Stimulated activated CD8-positive, alpha-beta memory T cell treated with anti-CD3 and anti-CD28 coated beads, Interleukin-4, amount 100 ng/mL, for 4 hours (primary cell): ENCODE measurements at places on chromosomes 5 and 9.

DNA sequence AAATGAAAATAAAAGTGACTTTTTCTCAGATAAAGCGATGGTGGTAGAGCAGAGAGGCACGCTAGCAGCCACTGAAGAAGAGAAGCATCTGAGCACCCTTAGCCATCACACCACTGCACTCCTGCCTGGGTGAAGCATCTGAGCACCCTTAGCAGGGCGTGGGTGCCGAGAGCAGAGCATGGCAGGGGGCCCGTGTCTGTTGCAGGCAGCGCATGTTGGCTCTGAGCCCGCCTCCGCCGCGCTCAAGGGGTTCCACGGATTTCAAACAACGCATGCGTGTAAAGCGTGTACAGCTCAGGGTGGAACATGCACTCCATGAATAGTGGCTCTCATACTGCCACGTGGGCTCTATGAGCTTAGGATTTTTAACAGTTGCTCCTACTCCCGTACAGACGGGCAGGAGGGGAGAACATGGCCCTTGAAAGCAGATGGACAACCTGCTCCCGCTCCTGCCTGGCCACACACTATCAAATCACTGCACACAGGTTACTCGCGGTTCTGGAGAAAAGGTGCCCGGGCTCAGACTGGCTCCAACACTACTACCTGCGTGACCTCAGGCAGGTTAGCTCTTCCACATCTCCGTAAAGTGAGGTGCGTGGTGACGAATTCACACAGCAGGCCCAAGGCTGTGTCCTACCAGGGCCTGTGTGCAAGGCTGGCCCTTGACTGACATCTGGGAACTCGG lies 12.1 kb downstream of the LRRC14B start:
- no peak for DNase-seq

- no peak for DNase-seq
Measured at GRCh38 chr5:31574772-31575171, 42.7 kb downstream of the C5orf22 start.

DNA sequence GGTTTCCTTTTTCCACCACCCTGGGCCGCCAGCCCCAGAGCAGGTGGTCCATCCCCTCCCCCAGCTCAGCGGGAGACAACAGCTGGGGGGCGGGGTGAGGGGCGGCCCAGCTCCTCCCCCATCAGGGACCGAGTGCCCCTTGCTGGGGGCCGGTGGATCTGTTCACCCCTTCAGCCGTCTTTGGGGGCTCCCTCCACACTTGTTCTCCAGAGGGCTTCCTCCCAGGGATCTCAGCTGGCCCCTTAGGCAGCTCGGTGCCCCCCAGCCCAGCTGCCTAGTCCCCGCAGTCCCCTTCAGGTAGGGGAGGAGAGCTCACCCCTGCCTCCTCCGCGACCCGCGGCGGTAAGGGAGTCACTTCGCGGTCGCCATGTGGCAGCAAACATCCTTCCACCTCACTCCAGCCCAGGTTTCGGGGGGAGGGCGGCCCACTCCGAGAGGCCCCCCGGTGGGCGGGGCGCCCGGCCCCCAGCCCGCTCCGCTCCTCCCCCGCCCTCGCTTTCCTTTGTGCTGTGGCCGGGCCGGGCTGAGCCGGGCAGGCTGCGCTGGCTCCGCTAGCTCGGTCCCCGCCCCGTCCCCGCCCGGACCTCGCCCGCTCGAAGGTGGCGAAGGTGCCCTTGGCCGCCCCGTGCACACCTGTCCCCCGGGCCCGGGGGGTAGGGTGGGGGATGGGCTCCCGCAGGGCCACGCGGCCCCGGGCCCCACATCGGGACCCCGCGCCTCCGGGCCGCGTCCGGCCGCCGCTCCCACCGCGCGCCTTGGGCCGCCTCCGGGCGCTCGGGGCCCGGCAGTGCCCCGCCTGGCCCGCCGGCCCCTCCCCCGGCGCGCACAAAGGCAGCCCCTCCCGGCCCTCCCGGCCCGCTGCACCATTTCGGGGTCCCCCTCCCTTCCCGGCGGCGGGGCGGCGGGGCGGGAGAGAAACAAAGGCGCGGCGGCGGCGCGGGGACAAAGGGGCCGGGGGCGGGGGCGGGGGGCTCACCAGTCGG lies 683 bp downstream of the DBN1 start:
- DNase-seq = peak; percentile 67

DNA sequence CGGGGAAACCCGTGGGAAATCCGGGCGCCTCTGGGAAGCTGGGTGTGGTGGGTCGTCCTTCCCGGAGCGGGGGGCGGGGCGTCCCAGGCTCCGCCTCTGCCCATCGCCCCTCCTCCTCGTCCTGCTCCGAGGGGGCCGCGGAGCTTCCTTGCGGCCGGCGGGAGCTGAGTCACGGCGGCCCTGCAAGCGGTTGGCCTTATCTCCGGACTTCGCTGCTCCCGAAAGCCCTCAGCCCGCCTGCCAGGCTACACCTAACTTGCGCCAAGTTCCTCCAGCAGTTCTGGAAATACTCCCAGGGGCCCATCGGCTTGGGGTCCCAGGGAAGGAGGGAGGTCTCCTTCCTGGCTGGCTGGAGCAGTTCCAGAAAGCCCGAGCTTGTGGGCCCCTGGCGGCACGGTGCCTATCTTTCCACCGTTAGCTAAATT lies 54.1 kb upstream of the CDKN2AIPNL start:
- peak; percentile 13 for DNase-seq

DNA sequence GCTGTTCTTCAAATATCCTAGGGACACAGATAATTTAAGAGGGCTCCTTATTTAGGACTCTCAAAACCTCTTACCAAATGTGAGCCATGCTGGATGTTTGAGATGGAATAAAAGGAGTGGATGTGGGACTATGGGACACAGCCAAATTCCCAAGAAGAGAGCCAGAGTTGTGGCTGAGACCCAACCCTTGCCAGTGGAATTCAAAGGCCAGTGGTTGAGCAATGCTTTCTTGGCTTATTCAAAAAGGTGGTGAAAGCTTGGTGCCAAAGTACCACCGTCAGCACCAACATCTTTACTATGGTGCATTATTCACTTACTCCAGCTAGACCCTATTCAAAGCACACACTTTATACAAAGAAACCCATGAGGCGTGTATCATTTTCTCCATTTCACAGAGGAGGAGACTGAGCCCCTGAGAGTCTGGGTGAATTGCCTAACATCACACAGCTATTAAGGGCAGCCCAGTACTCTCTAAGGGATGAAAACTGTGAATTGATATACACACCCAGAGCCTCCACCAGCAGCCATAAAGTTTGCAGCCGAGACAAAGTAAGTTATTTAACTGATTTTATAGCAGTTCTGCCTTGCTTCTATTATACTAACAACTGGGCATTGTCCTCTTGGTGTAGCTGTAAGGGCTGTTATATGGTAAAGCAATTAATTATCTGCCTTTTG lies 391.7 kb downstream of the ACTL7B start:
- no peak for DNase-seq

GRCh38 chr9:136964171-136964689 lies 12.2 kb downstream of the LCN12 start:
- DNase-seq = no peak

DNA sequence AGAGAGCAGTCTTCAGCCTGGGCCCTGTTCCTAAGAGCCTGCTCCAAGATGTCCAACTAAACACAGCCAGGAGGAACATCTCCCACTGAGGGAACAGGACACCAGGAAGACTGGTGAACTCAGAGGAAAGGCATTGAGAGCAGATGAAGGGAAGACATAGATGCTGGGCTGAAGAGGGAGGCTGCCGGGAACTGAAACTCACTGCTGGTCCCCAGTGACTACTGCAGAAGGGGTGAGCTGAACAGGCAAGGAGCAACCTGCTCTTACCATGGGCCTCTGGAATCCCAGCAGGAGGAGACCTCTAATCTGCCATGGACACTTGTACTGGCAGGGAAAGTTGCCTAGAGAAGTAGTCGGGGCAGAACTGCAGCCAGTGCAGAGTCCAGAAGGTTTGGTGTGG lies 95.7 kb downstream of the TRPM3 start:
- DNase-seq = no peak

DNA sequence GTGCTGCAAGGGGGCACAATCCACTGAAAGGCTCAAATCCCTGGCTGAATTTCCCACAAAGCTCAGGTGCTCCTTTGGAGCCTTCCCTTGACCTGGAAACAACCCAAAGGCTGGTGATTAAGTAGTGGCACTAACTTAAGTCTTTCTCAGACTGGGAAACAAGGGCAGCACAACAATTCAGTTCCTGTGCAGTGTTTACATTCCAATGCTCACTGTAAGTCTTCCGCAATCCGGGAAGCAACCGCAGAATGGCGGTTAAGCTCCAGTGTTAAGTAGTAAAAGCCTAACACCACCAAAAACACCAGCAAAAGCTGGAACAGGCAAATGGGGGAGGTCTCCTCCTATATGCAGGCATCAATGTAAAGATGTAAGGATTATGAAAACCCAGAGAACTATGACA lies 117.2 kb downstream of the TRPM3 start:
- DNase-seq = no peak

DNA sequence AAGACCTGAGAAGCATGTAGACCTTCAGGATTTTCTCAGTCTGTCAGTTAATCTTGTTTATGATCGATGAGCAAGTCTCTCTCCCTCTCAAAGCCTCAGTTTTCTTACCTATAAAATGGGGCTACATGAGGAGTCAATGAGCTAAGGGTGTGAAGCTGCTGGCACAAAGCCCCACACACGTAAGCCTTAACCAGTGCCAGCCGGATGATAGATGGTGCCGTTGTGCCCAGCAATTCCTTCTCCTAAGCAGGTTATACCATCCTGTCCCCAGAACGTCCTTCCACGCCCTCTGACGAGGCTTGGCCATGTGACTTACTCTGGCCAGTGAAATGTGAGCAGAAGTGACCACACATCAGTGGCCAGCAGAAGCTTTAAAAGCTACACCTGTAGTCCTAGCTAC lies 179.0 kb downstream of the C9orf50 start:
- DNase-seq = no peak

- DNase-seq = no peak
Measured at GRCh38 chr9:123081824-123082223, 48.4 kb downstream of the GPR21 start.

GRCh38 chr9:81078555-81078954 lies 610.8 kb downstream of the TLE1 start:
- DNase-seq = no peak

DNA sequence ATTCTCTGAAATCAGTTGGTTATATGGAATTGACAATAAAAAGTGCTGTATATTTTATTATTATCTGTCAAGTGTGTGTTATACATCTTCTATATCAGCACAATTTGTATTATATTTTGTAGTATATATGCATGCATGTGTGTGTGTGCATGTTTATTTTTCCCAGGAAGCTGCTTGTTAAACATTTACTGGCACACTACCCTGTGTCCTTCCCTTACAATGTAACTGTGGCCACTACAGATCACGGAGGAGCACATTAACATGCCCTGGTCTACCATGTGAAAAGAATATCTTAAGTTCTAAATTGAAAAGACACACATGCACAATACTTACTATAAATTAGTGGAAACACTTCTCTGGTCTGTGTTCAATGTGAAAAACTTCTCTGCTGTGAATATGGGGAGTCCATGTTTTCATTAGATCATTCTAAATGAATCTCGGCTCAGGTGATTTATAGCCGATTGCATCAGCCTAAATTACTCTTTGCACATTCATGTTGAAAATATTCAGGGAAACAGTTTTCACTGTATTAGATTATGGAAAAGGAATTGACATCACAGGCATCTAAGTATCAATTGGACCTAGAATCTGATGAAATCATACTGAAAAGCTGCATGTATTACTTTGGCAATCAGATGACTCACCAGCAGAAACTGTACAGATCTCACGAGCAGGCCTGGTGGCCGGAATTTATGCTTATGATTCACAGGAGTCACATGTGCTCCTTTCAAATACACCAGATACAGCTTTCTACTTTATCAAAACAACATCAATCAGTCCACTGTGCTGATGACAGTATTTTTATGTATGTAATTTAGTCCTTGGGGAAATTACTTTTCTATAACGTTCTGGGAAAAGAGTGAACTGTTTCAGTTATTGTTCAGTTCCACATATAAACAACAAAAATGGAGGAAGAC lies 39.4 kb downstream of the LURAP1L start:
- no peak for DNase-seq

DNA sequence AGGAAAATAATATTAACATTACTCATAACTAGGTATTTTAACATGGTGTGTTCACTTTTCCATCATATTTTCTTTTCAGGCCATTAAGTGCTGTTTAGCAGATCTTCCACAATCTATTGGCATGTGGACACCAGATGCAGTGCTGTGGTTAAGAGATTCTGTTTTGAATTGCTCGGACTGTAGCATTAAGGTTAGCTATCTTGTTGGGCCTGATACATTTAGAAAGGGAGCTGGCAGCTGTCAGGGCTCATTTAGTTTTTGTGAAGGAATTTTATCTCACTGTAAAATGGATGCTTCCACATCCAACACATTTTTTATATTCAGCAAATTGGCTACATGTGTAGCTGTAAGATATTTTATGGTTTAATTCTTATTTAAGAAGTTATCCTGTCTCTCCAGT lies 20.7 kb upstream of the TMOD1 start:
- DNase-seq = no peak

DNA sequence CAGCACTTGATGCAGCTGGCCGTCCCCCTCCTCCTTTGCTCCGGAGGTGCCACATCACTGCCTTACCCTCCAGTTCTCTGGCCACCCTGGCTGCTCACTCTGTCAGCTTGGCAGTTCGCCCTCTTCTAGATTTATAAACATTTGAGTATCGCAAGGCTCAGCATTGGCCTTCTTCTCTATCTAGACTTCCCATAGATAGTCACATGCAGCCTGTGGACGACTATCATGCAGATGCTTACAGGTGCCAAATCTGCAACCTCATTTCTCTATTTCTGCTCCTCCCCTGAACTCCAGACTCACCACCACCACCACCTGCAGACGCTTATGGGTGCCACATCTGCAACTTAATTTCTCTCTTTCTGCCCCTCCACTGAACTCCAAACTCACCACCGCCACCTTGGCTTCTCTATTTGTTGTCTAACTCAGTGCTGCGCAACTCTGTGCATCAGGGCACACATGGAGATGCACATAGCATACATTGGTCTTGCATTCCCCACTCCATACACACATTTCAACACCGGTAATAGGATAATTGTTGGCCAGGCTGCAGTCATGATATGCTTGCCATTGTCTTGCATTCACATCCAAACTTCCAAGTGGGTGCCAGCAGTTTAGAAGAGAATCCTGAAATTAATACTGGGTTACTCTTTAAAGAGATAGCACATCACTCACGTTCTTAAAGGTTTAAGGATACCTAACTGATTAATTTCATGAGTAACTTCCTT lies 1.9 kb upstream of the DAP start:
- no peak for DNase-seq

DNA sequence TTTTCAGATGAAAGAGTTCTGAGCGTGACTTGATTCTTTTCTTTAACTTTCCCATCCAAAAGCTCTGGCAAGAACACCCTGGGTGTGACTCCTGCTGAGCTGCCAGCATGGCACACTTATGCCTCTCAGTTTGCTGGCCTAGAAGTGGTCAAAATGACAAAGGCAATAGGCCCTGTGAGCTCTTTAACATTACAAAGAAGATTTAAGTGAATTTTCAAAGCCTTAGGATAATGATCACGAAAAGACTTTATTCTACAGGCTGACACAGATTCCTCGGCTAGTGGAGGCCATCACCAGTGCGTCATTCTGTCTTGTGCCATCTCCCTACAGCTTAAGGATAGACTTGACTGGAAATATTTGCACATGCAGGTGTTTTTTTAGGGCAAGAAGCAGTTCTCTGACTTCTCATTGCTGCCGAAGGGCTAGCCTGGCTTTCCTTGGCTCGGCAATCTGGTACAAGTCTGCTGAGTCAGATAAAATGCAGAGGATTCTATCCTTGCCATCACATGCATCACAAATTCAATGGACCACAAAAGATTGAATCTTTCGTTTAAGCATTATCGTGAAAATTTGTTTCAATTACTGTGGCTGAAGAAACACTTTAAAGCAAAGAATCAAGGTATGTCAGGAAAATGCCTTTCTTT lies 311.5 kb downstream of the COX7C start:
- DNase-seq = no peak
